Stimulated activated CD4-positive, alpha-beta T cell treated with anti-CD3 and anti-CD28 coated beads, Interleukin-15, amount 100 ng/mL, for 1 hour (primary cell): ENCODE measurements at places on chromosomes 2 and 18.
A peak's percentile ranks its signal among the peaks of the same experiment; 100 is the strongest.

- DNase-seq: no peak
Measured at GRCh38 chr2:56239437-56239836, 55.6 kb downstream of the CCDC85A start.

- no peak for DNase-seq
Measured at GRCh38 chr2:187878112-187878511, 323.9 kb upstream of the TFPI start.

DNA sequence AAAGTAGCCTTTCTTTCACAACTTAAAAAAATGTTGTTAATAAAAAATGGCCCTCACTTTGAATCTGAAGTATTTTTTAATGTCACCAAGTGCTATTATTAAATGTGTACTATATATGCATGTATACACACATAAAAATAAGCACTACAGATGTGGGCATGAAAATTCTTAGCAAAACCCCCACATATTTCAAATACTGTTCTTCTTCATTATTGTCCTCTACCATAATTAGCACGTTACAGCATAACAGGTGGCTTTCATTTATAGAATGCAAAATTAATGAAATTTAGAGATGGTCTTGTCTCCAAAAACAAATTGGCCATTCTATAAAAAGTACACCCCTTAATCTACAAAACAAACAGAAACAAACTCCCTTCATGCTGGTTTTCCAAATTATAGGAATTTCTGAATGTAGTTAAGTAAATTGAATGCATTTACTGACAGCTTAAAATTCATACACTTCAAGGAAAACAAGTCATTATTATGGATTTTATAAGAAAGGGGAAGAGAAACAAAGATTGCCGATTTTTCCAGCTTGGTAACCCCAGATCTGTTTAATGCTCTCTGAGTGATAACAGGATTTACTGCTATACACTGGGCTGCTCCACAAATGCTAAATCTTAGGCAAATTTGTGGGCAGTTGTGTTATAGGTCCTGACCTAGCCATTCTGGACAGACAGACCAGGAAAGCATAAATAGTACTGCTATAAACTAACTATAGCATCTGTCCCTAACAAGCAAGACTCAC lies 67.2 kb downstream of the SPRED2 start:
- DNase-seq: no peak

DNA sequence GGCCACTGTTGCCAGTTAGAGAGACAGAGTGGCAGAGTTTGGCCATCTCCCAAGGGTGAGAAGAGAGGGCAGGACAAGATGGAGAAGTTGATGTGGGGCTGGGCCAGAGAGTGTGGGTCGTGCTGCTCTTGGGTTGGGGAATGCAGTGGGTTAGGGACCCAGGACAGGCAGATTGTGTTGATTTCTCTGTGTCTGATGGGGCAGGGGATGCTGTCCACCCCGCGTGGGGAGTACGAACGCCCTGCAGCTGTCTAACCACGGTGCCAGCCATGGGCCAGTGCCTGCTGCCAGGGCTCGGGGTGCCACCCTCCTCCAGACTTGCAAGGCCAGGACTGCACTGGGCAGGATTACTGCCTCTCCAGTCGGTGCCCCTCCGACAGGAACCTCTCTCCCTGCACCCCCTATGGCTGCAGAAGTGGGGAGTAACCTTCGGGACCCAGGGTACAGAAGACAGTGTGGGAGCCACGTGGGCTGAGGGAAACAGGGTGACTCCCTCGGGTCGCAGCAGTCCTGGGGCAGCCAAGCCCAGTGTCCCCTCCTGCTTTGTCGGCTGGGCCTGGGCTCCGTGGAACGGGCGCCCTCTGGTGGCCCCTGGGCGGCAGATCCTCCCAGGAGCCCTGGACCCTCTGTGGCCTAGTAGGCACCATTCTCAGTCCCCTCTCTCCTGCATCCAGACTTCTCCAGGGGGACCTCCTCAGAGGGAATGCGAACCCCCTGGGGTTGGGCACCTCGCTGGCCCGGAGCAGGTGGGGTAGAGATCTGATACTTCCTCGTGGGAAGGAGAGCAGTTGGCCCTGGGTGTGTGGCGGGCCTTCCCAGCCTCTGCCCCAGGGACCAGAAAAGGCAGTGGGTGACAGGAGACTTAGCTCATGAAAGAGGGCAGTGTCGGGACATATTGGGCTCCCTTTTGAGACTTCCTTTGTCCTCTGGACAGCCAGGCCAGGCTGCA lies 2.7 kb downstream of the GPC1 start:
- peak; percentile 60 for DNase-seq

DNA sequence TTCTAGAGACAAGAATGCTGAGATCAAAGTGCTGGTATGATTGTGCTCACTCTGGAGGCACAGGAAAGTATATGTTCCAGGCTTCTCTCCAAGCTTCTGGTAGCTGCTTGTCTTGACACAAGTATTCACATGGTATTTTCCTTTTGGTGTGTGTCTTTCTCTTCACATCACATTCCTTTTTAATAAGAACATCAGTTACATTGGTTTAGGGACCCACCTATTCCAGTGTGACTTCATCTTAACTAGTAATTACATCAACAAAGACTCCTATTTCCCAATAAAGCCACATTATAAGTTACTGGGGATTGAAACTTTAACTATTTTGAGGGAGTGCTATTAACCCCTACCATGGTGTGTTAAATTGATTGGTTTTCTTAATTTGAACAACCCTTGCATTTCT lies 119.1 kb downstream of the FSIP2 start:
- no peak for DNase-seq

DNA sequence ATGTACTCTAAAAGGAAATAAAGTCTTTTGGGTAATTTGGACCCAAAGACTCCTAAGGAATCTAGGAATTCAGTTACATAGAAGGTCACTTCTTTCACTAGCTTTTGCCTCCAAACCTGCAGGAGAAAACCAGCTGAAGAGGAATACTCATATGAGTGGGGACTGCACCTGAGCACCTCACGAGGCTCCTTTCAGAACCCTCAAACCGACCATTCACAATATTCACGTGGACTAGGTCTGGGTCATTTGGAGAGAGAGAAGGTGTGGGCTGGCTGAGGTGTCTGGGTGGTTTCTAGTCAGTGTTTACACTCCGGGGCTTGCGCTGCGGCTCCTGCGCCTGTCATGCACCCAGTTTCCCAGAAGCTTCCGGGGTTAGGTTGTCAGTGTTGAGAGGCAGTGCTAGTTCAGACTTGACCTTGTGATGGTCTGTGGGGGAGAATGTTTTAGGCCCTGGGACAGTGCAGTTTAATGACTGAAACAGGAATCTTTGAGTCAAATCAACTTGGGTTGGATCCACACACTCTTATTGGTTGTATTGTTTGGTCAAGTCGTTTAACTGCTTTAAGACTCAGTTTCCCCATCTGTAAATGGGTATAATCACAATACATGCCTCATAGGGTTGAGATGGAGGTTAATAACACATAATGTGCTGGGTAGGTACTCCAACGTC lies 78.4 kb downstream of the LIMS1 start:
- peak; percentile 24 for DNase-seq

DNA sequence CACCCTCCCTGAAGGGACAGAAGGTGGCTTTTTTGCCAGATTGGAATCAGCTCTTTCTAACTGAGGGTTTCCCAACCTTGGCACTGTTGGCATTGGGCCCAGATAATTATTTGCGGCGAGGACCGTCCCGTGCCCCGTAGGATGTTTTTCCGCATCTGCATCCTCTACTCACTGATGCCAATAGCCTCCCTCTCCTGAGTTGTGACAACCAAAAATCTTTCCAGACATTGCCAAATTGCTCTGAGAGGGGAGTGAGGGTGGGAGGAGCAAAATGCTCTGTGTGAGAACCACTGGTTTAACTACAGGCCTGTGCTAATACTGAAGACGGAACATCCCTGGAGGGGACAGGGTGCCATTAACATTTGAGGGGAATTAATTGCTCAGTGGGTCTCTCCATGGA lies 33.6 kb upstream of the GLI2 start:
- DNase-seq: no peak

DNA sequence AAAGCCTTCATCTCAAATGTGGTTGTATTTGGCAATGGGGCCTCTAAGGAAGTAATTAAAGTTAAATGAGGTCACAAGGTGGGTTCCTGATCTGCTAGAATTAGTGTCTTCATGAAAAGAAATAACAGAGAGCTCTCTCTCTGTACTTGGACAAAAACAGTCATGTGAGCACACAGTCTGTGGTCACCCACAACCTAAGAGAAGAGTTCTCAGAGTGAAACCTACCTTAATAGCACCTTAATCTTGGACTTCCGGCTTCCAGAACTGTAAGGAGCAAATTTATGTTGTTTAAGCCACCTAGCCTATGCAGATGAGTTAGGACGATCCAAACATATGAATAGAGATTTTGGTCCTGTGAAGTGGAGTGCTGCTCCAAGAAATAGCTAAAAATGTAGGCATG lies 758.9 kb downstream of the LRRTM4 start:
- DNase-seq: no peak

DNA sequence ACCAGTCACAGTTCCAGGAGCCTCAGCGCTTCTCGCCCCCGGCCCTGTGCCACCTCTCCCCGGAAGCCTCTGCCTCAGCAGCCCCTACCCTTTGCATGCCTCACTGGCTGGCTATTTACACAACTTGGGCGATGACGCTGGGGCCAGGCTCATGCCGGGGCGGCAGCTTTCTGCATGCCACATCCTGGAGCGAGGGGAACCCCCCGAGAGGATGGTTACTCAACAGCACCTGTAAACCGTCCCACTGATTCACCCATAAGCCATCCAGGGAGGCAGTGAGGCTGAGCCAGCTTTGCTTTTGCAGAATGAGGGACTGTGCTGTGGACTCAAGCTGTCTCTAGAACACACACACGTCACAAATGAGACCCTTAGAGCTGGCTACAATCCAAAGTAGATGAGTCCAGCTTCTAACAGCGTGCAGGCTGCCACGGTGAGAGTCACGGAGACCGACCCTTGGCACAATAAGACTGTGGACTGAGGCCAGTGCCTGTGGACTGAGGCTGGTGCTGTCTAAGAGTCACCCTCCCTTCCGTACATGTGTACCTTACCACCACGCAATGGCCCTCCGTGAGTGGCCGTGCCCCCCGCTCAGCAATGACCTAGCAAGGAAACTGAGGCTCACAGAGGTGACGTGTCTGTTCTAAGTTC lies 45.6 kb upstream of the ODC1 start:
- DNase-seq: peak; percentile 50

DNA sequence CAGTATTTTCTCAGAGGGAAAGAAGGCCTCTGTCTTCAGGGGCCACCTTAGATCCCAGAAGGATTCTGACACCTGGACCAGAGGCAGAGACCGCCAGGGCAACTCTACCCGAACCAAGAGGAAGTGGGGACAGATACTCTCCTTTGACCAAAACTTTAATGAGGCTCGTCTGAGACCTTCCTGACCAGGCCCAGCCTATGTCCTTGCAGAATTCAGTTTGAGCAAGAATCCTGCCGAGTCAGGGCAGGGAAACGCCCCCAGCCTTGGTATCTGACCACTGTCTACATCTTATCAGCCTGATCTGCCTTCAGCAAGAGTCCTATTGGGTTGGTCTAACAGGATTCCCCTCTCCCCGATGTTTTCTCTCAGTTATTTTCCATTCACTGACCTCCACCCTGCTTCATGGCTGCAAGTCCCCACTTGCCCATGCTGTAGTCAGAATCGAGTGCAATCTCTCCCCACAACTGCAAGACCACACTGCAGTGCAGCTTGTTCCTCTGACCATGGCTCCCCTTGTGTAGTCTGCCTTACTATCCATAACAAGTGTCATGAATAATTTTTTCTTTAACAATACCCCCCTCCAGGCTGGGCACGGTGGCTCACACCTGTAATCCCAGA lies 95.0 kb downstream of the MSH2 start:
- DNase-seq: no peak

GRCh38 chr2:236715491-236715961 lies 145.9 kb downstream of the ACKR3 start:
- DNase-seq: no peak

GRCh38 chr2:206557321-206557720 lies 85.0 kb upstream of the FAM237A start:
- DNase-seq: no peak

GRCh38 chr2:156396126-156396525 lies 40.1 kb upstream of the GPD2 start:
- DNase-seq: no peak

- no peak for DNase-seq
Measured at GRCh38 chr18:72539901-72540300, 4.2 kb downstream of the CBLN2 start.

DNA sequence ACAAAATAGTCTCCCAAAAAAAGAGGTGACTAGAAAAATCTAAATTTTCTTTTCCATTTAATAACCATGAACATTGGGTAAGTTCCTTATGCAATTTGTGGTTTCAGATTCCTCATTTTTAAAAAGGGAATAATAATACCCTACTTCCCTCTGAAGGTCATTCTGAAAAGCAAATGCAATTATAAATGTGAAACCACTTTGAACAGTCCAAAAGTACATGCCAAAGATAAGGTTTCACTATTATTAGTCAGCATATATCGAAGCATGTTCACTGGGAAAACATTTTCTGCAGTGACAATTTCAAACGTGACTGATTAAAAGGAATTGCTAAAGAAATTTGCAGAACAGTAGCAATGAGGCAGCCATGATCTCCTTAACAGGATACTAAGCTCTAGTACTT lies 100.1 kb upstream of the RNF152 start:
- DNase-seq: no peak

- no peak for DNase-seq
Measured at GRCh38 chr2:151083856-151084795, 177.5 kb downstream of the RBM43 start.

- DNase-seq: no peak
Measured at GRCh38 chr2:179612591-179613298, 248.7 kb downstream of the ZNF385B start.

GRCh38 chr18:41828137-41828536 lies 126.9 kb upstream of the PIK3C3 start:
- DNase-seq: no peak
